T-helper 1 cell (primary cell): ENCODE measurements at places on chromosomes 13 and 19.

DNA sequence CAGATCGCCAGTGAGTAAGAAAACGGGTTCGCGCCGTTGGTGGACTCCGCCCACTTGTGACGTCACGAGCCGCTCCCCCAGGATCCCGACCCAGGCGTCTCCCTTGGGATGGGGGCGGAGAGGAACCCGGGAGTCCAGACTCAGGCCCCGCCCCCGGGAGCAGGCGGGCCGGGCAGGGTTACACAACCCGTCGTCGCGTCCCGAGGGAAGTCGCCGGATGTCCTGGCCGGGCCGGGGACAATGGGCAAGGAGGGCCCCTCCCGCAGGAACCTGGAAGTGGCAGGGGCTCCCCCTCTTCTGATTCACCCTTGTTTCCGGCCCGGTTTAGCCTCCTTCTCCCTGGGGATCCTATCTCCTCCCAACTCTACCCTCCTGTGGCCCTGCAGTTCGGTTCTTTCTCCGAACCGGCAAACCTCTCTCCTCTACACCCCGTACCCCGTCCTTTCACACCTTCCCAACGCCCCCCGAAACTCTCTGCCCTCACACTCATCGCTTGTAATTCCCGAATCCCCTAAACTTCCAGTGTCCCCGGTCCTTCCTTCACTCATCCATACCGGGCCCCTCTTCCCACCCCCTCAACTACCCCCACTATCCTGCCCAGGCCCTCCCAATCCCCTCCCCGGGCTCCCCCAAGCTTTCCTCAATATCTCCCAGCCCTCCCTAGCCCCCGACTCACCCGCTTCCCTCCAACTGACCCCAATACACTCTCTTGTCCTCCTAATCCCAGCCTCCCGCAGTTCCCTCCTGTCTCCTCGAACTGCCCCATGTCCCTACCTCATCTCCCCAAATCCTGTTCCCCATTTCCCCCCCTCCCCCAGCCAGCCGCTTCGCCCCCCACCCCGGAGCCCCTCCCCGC is 20.0 kb upstream of the ERCC1 start:
- DNase-seq, result no peak

- DNase-seq, result no peak
Observed at GRCh38 chr13:79779761-79780160, 298.8 kb downstream of the NDFIP2 start.

GRCh38 chr13:79663977-79664636 is 183.2 kb downstream of the NDFIP2 start:
- DNase-seq, result no peak

DNA sequence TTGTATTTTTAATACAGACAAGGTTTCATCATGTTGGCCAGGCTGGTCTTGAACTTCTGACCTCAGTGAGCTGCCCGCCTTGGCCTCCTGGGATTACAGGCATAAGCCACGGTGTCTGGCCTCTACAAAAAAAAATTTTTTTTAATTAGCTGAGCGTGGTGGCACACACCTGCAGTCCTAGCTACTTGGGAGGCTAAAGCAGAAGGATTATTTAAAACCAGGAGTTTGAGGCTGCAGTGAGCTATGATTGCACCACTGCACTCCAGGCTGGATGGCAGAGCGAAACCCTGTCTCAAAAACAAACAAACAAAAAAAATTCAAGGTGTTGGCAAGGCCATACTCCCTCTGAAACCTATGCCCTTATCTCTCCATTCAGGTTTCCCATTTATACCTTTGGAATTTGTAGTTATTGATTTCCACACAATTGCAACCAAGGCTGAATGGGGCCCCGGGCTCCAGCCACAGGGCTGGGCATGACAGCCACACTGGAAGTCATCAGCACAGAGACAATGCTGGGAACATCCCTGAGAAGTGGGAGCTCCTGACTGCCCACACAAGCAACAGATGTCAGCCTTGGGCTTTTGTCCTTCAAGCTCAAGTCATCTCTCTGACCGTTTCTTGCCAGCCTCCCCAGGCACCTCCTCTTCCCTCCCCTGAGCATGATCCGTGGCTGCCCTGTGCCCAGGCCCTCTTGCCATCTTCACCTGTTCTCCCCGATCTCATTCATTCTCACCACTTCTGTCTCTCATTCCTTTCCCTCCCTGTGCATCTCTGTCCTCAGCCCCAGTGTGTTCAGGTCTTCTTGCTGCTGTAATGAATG is 27.2 kb upstream of the CALM3 start:
- DNase-seq, result no peak

- DNase-seq, result peak; percentile 56
Observed at GRCh38 chr19:19145684-19146608, 7.7 kb upstream of the TMEM161A start.

DNA sequence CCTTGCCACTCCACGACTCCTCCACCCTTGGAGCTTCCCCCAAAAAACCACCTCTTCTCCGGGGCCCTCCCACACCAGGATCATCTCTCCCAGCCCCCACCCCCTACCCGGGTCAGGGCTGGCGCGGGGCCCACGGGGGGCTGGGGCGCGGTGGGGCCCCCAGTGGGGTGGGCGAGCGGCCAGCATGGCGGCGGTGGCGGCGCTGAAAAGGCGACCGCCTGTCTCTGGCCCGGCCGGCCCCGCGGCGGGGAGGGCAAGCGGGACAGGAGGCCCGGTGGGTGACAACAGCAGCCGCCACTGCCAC is 850 bp downstream of the DYRK1B start:
- no peak for DNase-seq

DNA sequence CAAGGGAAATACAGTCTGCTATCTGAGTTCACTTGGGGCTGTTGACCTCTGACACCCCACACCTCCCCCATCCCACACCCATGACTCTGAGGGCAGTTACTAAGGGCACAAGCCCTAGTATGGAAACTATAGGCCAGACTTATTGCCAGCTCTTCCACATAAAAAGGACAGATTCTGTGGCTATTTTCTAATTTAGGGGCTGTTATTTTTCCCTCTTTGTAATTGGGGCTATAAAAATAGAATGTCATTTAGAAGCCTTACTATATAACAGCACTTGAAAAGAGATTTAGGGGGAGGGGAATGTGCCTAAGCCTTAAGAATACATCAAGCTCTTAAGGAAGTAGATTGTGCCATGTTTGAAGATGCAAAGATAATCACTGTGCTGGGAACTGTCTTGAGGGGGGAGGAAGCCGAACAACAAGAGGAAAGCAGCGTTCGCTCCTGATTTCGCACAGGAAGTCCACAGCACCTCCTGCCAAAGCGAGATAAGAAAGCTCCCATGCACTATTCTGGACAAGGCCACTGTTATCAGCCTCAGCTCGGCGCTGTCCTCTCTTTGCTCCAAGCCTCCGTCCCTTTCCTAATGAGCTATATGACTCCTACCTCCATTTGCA is 86.6 kb downstream of the FLT1 start:
- no peak for DNase-seq

- DNase-seq, result peak; percentile 81
Observed at GRCh38 chr19:9934132-9934950, 2.0 kb downstream of the OLFM2 start.

- no peak for DNase-seq
Observed at GRCh38 chr13:83471011-83471410, 411.3 kb downstream of the SLITRK1 start.
